Activated CD8-positive, alpha-beta T cell treated with anti-CD3 and anti-CD28 coated beads for 36 hours (primary cell): ENCODE measurements at places on chromosomes 4 and X.
A peak's percentile ranks its signal among the peaks of the same experiment; 100 is the strongest.

DNA sequence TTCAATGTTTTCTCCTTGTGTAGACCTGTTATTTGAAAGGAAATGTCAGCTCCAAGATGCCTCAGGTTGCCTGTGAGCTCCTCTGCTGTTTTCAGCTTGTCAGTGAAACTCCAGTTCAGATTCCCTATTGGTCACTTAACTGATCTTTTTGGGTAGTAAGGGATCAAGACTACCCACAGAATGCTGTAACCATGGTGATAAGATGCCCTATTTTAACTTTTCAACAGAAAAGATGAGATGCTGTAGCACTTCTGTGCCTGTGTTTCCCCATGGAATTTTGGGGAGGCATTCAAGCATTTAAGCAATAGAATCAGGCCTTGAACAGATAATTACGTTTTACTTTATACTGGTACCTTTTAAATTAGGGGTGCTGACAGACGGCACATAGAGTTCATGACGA is 106.6 kb upstream of the H2AZ1 start:
- no peak for DNase-seq

DNA sequence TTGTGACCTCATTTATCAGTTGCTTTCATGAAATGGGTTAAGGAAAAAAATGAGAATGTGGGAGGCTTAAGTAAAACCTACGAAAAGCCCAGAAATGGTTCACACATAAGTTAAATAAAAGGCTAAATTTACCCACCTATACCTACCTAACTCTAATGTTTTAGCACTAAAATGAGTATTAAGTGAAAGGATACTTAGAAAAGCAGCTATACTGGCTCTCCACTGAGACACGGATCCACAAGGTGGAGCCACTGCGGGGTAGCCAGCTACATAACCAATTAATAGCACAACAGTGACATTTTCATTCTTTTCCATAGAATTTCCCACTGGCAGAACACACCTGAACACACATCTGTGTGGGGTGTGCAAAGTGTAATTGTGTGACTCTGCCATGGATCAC is 101.9 kb downstream of the MAML3 start:
- peak; percentile 67 for DNase-seq

GRCh38 chr4:8768357-8768999 is 103.2 kb downstream of the HMX1 start:
- DNase-seq, result no peak

DNA sequence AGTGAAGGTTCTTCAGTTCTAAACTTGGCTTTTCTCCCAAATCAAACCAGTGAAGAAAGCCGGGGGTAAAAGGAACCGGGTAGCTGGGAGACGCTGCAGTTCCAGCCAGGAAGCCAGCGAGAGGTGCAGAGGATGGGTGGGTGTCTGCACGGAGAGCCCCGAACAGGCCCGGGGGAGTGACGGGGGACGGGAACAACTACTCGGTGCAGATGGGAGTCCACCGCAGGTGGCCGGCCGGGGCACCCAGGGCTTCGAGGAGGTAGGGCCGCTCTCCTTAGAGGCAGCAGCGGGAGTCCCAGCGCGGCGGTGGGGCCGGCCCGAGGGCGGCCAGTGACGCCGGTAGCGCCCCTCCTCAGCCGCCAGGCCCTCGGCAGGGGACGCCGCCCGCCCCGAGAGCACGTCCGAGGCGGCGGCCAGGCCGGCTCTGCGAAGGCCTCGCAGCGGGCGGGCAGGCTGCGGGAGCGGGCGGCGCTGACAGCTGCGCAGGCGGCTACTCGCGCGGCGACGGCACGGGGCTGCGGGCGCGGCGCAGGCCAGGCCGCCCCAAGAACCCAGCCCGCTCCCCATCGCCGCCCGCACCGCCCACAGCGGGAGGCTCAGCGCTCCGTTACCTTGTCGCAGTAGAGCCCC is 449 bp downstream of the FBXL5 start:
- DNase-seq, result peak; percentile 56

GRCh38 chrX:133892337-133892736 is 93.1 kb downstream of the GPC3 start:
- DNase-seq, result no peak

DNA sequence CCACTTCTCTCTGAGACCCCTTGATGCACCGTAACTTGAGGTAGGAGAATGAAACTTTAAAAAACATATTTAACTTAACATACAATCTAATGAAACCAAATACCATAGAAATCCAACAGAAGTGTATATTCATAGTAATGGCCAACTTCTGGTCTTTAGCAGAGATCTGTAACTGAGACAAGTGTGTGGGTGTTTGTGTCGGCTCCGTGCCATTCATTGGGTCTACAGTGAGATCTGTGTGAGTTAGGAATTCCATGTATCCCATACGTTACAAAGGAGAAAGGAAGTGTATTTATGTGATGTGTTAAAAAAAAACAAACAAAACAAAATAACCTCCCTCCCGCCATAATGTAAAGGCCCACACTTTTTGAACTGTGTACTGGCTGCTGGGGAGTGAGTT is 348.0 kb upstream of the NR3C2 start:
- no peak for DNase-seq

DNA sequence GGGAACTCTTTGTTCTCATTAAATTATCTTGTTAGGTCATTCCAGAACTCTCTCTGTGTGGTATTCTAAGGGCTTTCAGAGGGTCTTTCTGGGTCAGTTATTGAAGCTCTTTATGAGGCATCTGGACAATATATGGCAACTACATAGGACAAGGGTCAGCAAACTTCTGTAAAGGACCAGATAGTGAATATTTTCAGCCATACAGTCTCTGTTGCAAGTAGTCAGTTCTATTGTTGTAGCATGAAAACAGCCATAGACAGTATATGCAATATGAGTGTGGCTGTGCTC is 35.1 kb downstream of the HADH start:
- DNase-seq, result no peak

- no peak for DNase-seq
Observed at GRCh38 chr4:72846280-72847111, 223.0 kb downstream of the COX18 start.

DNA sequence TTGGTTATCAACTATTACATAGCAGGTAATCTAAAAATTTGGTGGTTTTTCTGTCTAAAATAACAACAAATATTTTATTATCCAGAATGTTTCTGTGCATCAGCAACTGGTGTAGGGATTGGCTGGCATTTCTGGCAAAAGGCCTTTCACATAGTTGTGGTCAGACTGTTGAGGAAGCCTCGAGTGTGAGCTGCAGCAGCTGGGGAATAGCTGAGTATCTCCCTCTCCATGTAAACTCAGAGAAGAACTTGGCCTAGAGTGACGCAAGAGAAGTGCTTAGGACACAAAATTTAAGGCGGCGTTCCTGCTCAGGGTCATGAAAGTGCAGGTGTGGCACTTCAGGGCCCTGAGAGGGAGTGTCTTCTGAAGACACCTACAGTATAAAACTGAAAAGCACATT is 558.9 kb downstream of the SPOCK3 start:
- no peak for DNase-seq

GRCh38 chrX:13007519-13008188 is 32.7 kb downstream of the TMSB4X start:
- no peak for DNase-seq

DNA sequence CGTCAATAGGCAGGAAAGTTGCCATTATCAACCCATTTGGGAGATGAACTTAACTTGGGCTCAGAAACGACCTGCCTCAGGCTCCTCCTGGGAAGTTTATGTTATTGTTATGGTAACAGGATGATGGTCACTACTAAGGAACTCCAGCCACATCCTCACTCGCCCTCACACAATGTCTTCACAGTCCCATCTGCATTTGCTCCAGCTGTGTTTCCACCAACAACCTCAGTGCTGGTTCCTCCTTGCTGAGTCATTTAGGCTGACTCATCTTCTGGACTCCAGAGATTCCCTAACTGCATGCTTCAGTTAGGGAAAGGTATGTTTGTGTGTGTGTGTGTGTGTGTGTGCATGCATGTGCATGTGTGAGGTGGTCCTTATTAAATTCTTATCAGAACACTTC is 293.4 kb upstream of the BOD1L1 start:
- DNase-seq, result no peak

DNA sequence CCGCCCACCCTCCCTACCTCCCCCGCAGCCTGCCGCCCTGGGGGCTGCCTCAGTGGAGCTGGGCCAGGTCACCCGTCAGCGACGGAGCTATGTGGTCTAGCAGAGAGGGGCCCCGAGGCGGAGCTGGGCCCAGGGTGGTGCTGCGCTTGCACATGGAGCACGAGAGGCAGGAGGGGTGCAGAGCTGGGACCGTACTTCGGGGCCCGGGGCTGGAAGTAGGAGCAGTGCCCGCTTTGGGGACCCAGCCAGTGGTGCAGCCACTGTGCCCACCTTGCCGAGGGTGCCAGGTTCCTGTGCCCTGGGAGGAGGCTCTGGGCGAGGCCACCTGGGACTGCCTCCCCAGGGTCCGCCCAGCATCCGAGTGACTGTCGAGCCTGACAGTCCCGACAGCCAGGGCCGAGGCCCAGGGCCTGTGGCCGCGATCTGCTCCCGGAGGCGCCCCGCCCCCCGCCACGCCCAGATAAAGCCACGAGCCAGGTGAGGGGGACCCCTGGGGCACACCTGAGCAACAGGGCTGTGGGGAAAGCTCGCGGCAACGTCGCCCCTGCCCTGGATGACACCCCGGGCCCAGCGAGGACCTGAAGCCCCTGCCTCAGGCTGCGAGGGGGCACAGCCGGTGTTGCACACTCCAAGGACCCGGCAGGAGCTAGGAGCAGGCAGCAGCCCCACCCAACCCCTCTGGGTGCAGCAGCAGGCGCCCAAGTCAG is 117.5 kb downstream of the DNAAF6 start:
- no peak for DNase-seq

DNA sequence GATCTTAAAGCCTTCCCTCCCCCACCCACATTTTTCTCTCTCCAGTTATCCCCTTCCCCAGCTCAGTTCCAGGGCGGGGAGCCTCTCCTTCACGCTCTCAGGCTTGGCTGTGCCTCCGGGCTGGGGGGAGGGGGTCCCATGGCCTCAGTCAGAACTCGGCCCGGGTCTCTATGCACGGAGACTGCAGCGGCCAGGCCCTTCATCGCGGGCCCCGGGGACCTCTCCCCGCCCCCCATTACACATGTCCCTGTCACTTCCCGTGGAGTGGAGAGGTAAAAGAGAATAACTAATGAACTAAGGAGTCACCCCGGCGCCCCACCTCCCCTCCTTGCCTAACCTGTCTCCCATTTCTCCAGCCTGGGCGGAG is 838 bp upstream of the PRICKLE3 start:
- DNase-seq, result no peak

DNA sequence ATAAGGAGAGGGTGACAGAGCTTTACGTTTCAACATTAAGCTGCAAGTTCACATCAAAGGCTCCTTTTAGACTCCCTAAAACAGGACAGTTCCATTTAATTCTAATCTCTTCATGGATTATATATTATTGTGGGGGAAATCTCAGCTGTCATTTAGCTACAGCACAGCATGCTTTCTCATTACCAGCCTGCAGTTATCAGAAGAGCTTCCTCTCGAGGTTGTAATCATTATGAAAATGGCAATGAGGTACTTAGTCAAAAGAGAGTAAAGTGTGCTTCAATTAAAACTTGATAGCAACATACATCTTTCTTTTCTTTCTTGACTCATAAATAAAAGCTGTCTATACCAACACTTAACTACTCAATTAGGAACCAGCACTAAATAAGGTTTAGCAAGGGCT is 896.8 kb downstream of the ADGRL3 start:
- no peak for DNase-seq

- DNase-seq, result no peak
Observed at GRCh38 chr4:25171201-25171865, 11.1 kb upstream of the SEPSECS start.

GRCh38 chr4:101232074-101232776 is 115.1 kb downstream of the PPP3CA start:
- DNase-seq, result peak; percentile 53

DNA sequence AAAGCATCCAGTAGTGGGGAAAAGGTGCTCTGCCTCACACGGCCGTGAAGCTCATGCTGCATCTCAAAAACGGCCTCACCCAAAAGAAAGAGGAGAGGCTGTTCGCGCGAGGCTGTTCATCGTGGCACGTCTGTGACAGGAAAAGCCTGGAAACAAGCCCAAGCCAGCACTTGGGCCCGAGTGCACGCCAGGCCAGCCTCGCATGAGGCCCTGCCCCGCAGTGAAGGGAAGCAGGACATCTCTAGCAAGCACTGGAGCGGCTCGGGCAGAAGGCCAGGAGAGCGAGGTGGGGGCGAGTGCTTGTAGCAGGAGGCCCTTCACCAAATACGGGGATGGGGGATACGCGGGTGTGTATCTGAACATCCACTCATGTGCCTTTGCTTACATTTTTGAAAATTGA is 39.9 kb upstream of the MXD4 start:
- DNase-seq, result no peak

DNA sequence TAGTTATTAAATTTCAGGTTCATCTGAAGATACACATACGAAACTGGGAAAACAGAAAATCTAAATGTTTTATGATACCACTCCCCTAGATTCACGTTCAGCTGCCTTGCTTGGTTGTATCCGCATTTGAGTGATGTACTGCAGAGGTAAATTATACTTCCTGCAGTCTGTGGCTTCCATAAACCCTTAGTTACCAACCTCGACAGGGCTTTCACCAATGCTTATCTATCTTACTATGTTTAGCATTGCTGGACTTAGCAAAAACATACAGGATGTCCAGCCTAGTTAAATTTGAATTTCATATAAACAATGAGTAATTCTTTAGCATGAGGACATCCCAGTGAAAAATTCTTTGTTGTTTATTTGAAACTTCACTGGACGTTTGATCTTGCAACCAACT is 108.8 kb downstream of the TMA16 start:
- no peak for DNase-seq

DNA sequence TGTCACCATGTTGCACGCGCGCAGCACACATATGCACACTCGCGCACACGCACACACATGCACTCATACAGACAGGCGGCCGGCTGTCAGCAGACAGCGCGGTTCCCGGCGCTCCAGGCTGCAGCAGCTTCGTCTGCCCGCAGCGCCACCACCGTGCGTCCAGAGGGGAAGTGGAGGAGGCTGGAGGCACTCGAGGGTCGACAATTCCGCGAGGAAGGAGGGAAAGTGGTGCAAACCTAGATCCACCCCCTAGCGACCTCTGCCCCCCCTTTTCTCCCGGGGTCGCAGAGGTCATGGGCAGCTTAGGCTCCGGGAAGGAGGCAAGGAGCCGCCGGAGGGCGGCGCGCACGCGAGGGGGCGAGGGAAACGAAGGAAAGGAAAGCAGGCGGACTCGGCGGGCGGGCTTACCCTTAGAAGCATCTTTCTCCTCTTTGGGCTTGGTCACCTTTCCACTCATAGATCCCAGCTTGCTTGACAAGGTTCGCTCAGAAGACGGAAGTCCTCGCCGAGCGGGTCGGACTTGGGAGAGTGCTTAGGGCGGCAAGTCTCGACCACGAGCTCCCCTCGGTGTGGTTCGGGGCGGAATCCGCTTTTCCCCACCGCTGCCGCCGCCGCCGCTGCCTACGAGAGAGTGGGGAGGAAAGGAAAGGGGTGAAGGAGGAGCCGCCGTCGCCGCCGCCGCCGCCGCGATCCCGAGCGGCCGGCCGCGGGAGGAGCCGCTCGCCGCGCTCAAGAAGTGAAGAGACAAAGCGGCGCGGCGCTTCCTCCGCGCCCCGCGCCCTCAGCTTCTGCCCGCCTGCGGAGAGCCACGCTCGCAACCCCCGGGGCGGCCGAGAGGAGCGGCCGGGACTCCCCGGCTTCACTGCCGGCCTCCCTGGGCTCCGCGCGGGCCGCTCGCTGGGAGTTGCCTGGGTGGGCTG is 326.6 kb upstream of the F9 start:
- DNase-seq, result no peak
